ENCODE measurements at places on chromosomes 13 and 19.

- no peak for DNase-seq
Observed at GRCh38 chr13:103676329-103676728, 610.1 kb upstream of the SLC10A2 start.

- no peak for DNase-seq
Observed at GRCh38 chr13:19967621-19968020, 9.1 kb downstream of the ZMYM2 start.

- DNase-seq = no peak
Observed at GRCh38 chr13:75585153-75585552, 35.6 kb downstream of the UCHL3 start.

- DNase-seq = no peak
Observed at GRCh38 chr19:53007606-53008005, 6.1 kb upstream of the ERVV-1 start.

GRCh38 chr13:94351292-94351990 is 128.0 kb downstream of the DCT start:
- DNase-seq = peak; percentile 77

- peak; percentile 86 for DNase-seq
Observed at GRCh38 chr19:38290631-38291147, 13.4 kb upstream of the C19orf33 start.

DNA sequence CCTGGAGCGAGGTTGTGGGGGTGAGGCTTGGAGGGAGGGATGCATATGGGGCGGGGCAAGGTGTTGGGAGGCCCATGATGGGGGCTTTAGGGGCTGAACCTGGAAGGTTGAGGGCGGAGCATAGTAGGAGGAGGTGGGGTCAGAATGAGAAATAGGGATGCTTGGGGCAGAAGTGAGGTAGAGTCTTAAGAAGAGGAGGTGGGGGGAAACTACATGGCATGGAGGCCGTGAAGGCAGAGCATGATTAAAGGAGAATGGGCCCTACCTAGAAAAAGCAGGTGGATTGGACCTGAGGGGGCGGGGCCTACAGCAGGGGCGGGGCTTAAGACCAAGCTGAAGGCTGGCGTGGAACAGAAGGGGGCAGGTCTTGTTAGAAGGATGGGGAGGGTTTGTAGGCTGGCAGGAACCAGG is 799 bp downstream of the NR1H2 start:
- peak; percentile 29 for DNase-seq

GRCh38 chr13:52868190-52868589 is 19.8 kb upstream of the PCDH8 start:
- DNase-seq = no peak

DNA sequence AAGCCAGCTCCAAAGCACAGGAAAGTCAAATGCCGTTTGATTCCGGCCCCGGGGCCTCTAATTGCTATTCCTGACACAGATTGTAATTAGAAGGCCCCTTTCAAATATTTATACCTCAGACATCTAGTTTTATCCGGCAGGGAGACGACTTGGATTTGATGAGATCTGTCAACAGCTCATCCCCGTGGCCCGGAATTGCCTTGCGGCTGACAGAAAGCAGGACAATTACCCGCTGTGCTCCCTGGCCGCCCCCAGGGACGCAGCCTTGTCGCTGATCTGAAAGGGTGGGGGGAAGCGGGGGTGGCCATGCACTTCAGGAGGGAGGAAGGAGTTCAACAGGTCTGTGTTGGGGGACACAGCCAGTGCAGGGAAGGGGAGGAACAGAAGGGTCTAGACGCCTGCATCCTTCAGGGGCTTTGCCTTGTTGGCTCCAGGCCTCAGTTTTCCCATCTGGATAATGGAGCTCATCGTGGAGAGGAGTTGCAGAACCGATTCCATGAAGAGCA is 1.8 kb upstream of the SHD start:
- no peak for DNase-seq

GRCh38 chr19:41711376-41712261 is 3.2 kb downstream of the CEACAM5 start:
- no peak for DNase-seq

DNA sequence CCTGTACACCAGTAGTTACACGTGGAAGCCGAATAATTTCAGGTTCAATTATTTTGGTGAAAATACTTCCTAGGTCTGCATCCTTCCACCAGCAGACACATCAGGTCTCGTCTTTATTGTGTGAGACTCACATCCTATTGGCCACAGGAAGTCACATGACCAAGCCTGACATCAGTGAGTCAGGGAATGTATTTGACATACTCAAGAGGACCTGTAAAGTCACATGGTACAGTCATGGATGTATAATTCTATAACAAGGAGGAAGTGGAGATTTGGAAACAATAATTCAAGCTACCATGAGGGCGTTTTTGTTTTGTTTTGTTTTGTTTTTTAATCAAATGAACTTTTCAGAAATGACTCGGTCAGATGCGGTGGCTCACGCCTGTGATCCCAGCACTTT is 9.3 kb upstream of the HIF3A start:
- DNase-seq = no peak

- peak; percentile 61 for DNase-seq
Observed at GRCh38 chr13:75299913-75300862, 181.8 kb downstream of the TBC1D4 start.

GRCh38 chr13:61406275-61406674 is 9.4 kb downstream of the PCDH20 start:
- no peak for DNase-seq

- DNase-seq = peak; percentile 19
Observed at GRCh38 chr19:53808710-53809125, 15.4 kb downstream of the NLRP12 start.
